ENCODE measurements at places on chromosomes 4 and X.
A peak's percentile ranks its signal among the peaks of the same experiment; 100 is the strongest.

- DNase-seq, result no peak
Measured at GRCh38 chrX:8520178-8520577, 55.5 kb downstream of the VCX3B start.

DNA sequence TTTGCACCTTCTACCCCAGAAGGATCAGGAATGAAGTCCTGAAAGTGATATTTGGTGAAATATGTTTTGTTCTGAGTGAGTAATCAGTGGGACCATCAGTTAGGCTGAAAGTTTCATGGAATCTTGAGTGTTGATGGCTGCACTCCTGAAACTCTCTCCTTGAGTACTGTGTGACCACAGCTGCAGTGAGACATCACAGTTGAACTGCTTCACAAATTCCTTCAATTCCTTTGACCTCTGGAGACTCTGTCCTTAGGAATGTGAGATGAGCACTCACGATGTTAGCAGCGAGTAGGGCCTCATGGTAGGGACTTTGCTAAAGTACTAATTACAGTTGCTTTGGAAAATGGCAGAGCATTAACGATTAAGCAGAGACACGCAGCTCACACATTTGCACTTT, 142.9 kb upstream of the SLC4A4 start:
- DNase-seq, result no peak

DNA sequence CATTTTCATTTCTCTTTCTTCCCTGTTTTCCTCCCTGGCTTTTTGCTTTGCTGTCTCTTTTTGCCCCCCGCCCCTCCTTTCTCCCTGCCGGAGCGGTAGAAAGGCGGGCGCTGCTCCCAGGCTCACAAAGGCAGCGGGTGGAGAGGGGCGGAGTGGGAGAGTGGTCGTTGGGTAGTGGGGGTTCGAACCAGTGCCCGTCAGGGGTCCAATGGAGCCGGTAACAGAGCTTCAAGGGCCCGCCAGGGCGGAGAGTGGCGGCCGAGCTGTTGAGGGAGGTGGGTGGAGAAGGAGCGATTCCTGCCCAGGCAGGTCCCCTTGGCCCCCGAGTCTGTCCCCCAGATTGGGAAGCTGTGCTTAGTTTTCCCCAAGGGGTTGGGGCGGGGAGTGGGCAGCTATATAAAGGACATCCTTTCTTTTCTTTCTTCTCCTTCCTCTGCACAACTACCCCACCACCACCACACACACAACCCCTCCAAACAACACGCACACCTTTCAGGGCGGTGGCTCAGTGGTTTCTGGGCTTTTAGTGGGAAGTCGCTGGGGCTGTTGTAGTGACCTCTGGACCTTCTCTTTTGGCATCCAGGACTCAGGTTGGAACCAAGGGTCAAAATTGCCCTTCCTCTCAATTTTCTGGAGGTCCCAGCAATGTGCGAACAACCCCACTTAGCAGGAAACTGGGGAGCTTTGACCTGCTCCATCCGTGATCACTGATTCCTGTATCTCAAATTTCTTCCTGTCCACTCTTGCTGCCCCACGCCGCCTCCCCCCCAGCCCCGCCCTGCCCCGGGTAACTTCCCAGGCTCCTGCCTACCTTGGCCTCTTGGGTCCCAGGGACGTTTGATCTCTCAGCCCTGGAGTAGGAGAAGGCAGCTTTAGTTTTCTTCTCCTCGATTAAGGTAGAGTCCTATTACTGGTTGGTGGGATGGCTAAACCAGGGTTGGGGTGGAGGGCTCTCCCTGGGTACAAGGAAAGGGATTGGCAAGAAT, 1.9 kb downstream of the EFNB1 start:
- peak; percentile 27 for DNase-seq

DNA sequence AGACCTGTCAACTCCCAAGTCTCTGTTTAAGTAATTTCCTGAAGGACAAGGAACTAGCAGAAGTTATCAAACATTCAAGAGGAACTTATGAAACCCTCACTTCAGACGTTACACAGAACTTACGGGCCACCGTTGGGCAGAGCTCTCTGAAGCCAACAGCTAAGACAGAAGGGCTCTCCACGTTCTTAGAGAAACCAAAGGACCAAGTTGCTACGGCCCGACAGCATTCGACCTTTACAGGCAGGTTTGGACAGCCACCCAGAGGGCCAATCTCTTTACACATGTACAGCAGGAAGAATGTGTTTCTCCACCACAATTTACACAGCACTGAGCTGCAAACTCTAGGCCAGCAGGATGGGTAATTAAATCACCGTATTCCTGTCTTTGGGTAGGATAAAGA, 705.1 kb upstream of the GRID2 start:
- no peak for DNase-seq

- no peak for DNase-seq
Measured at GRCh38 chr4:139563515-139563914, 7.5 kb upstream of the SETD7 start.

DNA sequence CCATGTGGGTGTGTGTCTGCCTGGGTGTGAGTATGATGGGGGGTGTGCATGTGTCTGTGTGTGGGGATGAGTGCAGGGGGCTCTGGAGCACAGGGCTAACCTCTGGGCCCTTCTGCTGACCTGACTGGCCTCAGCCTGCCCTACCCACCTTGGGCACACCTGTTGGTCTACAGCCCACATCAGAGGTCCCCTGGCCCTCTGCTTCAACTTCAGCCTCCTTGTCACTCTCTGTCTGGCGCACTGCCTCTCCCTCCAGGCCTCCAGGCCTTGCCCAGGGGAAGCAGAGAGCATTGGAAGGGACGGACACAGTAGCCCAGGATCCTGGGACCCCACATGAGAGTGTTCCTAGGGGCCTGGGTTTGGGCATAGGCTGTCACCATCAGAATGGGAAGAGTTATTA, 115.4 kb downstream of the EFNB1 start:
- DNase-seq, result no peak

GRCh38 chr4:37453999-37454800, 209.7 kb downstream of the NWD2 start:
- no peak for DNase-seq

GRCh38 chr4:56671373-56671772, 9.7 kb downstream of the HOPX start:
- DNase-seq, result no peak

- DNase-seq, result no peak
Measured at GRCh38 chr4:158234671-158235070, 24.4 kb downstream of the TMEM144 start.

DNA sequence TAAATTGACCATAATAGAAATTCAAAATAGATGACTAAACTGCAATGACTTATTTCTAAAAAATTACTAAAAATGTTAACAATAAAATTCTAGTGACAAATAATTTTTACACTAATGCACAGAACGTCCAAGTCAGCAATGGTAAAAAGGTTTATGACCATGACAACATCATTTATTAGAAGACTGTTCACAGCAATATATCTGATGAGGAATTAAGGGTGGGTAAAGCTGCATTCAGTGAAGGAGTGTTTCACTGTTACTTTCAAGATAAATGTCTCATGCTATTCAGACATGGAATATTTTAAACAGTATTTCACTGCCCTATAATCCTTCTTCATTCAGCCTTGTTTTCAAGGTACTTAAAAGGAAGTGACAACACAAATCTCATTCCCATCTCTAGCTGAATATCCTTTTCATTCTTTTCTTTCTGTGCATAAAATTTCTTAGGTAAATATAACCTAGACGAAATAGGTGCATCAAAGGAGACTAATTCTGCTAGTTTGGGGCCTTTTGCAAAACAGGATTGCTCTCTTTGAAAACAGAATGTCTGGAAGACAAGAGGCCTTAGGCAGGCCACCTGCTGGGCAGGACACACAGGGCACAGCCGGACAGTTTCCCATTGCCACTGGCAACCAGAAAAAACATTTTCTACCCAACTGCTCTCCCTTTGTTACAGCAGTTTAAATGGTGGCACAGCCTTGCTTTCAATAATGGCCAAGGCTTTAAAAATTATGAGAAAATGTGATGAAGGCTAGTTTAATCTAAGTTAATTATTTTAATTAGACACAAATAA, 600.3 kb downstream of the SPRY1 start:
- no peak for DNase-seq

DNA sequence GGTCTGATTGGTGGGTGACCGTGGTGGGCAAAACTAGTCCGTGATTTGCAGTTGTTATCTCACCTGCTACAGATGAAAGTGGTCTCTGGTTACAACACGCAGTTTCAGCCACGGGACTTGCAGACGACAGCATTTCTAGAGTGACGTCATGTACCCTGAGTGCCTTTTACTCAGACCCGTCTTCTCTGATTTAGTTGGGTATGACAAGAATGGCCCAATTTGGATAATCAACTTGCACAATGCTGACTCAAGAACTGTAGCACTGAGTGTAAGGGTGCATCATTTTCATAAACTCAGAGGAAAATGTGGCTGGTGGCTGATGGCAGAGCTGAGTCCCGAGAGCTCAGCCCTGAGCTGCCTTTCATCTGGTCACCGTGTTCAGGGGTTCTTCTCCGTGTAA, 281.4 kb upstream of the FRG1 start:
- no peak for DNase-seq

DNA sequence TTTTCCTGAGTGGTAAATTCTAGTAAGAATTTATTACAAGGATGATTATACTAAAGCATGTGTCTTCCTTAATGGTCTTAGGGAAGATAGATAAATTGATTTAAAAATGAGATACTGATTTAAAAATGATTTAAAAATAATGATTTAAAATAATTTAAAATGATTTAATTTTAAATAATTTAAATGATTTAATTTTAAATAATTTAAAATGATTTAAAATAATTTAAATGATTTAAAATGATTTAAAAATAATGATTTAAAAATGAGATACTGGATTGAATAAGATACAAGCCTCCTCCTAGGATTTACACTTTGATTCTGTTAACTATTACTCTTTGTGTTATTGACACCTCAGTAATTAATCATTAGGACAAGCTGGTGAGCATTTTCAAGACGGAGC, 59.0 kb downstream of the COX7B2 start:
- DNase-seq, result no peak

DNA sequence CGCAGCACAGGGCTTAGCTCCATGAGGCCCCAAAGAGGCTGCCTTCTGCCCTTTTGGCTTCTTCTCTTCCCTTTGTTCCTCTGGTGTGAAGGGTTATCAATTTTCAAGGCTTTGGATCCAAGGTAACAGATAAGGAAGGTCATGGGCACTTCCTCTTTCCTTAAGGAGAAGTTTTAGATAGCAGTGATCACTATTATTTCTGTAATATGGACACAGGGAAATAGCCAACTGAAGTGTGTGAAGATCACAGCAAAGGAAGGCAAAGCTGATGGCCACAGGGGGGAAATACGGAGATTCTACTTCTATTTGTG, 366.8 kb downstream of the UNC5C start:
- DNase-seq, result no peak

GRCh38 chr4:131644619-131645018, 1504.5 kb upstream of the PCDH10 start:
- DNase-seq, result no peak

- DNase-seq, result no peak
Measured at GRCh38 chr4:117455088-117455487, 369.7 kb upstream of the TRAM1L1 start.

- DNase-seq, result no peak
Measured at GRCh38 chrX:50114113-50114512, 86.7 kb downstream of the AKAP4 start.

DNA sequence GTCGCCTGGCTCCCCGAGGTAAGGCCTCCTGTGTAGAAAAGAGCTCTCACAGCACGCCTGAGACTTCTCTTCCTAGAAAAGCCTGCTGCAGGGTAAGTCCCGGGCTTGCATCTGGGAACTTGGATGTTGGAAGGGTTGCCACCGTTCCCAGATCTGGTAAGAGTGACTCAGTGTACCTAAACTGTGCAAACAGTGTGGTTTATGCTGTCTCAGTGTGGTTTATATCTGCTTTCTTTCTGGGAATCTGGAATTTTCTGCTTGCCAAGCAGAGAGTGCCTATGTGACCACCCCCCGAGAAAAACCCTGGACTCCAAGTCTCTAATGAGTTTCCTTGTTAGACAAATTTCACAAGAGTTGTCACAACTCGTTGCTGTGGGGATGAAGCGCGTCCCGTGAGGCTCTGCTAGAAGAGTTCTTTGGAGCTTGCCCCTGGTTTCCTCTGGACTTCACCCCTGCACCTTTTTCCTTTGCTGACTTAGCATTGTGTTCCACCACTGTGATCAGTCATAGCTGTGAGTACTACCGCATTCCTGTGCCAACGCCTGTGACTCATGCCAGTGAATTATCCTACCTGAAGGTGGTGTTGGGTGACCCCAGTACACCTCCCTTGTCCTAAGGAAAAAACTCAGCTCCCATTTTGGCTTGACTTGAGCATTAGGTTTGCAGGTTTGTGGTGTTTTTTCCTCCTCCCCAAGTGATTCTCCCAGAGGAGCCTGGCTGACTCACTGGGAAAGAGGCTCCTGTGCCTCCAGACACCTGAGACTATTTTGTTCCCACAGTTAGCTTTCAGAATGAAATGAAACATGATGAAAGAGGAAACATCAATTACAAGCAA, 14.5 kb downstream of the SLC2A9 start:
- no peak for DNase-seq

GRCh38 chr4:57974821-57975220, 864.6 kb upstream of the IGFBP7 start:
- DNase-seq, result no peak

GRCh38 chr4:99921174-99921573, 25.2 kb downstream of the DNAJB14 start:
- no peak for DNase-seq

DNA sequence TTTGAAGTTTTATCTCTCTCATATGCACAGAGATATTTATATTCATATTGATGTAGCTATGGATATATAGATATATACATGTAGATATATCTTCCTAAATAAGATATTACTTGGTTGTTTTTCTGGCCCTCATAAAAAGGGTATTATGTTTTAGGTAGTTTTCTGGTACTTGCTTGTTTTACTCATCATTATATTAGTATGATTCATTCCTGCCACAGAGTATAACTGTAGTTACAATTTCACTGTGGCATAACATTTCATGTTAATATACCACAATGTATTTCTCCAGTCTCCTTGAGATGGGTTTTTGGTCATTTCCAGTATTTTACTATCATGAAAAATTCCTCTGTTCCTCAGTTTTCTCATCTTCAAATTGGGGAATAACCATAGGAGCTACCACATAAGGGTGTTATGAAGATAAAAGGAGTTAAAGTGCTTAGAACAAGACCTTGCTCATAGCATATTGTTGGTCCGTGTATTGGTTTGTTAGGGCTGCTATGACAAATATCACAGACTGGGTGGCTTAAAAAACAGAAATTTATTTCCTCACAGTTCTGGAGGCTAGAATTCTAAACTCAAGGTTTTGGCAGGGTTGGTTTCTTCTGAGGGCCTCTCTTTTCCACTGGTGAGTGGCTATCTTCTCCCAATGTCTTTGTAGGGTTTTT, 129.7 kb downstream of the TMEM164 start:
- DNase-seq, result no peak

GRCh38 chr4:119510395-119511149, 118.0 kb downstream of the PDE5A start:
- DNase-seq, result no peak

DNA sequence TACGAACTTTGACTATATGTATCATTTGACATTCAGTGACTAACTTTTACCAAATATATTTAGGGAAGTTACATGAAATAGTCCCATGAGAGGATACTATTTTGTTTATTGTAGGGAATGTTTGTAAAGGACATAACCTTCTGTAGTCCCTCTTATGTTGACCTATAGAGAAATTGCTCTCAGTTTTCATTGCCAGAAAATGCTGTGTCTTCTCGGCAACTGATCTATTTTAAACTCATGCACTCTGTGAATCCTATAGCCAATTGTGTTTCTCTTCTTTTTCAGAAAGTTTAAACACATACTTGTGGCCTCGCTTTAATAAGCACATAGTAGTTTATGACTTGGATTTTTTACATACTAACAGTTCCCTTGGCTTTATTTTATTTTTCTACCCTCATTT, 38.2 kb downstream of the DMP1 start:
- DNase-seq, result no peak

Data from activated CD4-positive, CD25-positive, alpha-beta regulatory T cell treated with anti-CD3 and anti-CD28 coated beads, Interleukin-2, amount 50 U/mL, for 72 hours (primary cell).